T-helper 2 cell treated with Interferon-gamma antibody and Interleukin-4, amounts not matched to agents 5 μg/mL and 100 μg/mL, for 36 hours (primary cell): ENCODE measurements at places on chromosomes 11 and 22.

GRCh38 chr11:100925935-100926334 is 203.7 kb downstream of the PGR start:
- DNase-seq: no peak

- no peak for DNase-seq
Observed at GRCh38 chr11:17568944-17569343, 21.9 kb downstream of the OTOG start.

- DNase-seq: no peak
Observed at GRCh38 chr22:33062361-33062760, 4.2 kb upstream of the SYN3 start.

- DNase-seq: no peak
Observed at GRCh38 chr11:56716379-56716854, 17.5 kb downstream of the OR9G1 start.

DNA sequence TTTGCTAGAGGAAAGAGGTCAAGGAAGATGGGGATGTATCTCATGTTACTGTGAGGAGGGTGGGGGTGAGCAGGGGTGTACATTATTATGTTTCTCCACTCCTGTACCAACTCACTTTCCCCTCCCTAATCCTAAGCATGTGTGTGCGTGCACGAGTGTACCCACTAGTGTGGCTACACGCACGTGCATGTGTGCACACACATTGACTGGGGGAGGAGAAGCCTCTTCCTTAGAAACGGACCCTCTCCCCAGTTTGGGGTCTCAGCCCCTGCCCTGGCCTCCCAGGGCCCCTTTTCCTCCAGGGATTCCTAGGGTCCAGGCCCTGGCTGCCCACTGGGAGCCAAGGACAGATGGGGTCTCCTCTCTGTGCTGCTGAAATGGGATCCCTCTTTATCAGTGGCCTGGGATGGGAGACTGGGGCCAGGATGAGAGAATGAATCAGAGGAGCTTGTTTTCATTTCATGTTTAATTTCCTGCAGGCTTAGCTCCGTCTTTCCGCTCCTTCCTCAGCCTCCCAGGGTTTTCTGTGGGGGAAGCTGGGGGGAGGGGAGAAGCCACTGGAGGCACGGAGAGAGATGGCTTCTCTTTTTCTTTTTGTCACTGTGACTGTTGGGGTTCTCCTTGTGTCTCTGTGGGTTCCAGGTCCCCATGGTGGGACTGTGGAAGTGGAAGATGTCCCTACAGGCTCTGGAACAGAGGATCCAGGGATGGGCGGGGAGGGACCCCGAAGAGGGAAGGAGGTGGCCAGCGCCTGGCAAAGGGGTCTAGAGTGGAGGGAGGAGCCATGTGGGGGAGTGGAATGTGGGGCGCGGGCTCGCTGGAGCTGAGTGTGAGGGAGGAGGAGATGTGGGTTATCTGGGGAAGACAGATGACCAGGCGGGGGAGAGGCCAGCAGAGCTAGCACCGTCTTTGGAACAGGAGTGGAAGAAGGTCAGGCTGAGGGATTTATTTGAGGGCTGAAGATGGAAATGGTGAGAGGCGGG is 40.3 kb downstream of the ALX4 start:
- no peak for DNase-seq

- no peak for DNase-seq
Observed at GRCh38 chr11:66489636-66490035, 9.4 kb downstream of the DPP3 start.

- no peak for DNase-seq
Observed at GRCh38 chr11:45525393-45525792, 140.0 kb downstream of the CHST1 start.

- no peak for DNase-seq
Observed at GRCh38 chr11:19963697-19964387, 196.4 kb downstream of the DBX1 start.

- no peak for DNase-seq
Observed at GRCh38 chr22:34390400-34390799, 470.1 kb upstream of the LARGE1 start.

- DNase-seq: no peak
Observed at GRCh38 chr11:75308116-75308515, 43.3 kb downstream of the ARRB1 start.

- no peak for DNase-seq
Observed at GRCh38 chr11:116461789-116462188, 311.0 kb downstream of the BUD13 start.

DNA sequence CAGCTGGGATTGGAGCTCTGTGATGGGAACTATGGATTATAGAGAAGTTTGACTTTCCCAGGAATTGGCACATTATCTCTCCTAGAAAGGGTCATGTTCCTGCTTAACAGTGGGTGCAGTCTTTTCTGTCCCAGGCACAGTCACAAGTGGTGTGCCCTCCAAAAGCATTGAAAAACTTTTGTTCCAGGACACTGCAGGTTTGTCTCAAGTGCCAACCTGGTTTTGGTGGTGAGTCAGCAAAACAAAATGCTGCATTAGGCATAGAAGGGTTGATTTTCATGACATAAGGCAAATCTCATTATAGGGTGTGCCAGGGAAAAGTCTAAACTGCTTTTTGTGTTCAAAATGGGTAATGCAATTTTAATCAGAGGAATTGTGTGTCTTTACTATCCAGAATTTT is 4.9 kb downstream of the HTATIP2 start:
- no peak for DNase-seq

GRCh38 chr11:44515048-44515447 is 50.4 kb upstream of the CD82 start:
- DNase-seq: no peak

DNA sequence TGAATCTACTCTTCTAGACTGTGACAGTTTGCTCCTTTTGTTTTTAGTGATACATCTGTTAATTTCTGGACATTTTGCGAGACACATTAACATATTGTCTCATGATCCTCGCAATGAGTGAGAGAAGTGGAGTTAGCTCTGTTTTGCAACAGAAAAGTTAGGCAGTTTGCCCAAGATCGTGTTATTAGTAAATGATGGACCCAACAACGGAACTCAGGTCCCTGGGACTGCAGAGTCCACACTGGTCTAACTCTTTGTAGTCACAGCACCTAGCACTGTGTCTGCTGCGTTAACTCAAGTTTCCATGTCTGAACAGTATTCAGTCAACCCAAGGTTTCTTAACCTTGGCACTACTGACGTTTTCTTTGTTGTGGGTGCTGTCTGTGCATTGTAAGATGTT is 3.2 kb downstream of the DEPDC7 start:
- DNase-seq: no peak

GRCh38 chr11:36583667-36584066 is 10.6 kb upstream of the IFTAP start:
- no peak for DNase-seq

DNA sequence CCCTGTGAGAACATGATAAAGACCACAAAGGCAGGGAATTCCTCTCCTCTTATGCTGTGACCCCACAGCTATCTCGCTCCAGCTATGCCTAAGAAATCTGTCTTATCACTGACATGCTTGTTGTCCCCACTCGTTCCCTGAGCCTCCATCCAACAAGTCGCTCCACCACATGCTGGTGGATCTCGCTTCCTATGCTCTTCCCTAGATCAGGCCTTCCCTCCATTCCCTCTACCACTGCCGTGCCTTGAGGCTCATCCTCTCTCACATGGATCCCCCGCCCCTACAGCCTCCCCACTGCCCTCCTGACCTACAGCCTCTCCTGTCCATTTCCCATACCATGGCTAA is 1.4 kb upstream of the DGAT2 start:
- DNase-seq: no peak

DNA sequence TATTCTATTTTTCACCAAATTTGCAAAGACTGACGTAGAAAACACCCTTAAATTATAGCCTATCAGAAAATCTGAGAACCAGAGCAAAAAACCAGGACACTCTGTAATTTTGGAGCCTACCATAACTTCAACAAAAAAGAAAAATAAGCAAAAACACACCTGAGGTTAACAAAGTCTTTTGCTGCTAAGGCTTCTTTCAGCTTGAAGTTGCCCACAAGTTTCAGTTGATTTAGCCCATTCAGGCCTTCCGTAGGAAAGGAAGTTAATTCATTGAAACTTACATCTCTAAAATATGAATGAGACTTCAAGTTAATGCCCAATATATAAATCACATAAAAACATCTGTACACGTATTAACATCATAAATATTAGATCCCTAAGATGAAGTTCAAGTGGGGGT is 10.4 kb upstream of the CCDC34 start:
- DNase-seq: no peak

GRCh38 chr11:1496091-1496760 is 9.6 kb upstream of the MOB2 start:
- DNase-seq: no peak

GRCh38 chr22:28239941-28240340 is 320.9 kb upstream of the PITPNB start:
- DNase-seq: no peak

DNA sequence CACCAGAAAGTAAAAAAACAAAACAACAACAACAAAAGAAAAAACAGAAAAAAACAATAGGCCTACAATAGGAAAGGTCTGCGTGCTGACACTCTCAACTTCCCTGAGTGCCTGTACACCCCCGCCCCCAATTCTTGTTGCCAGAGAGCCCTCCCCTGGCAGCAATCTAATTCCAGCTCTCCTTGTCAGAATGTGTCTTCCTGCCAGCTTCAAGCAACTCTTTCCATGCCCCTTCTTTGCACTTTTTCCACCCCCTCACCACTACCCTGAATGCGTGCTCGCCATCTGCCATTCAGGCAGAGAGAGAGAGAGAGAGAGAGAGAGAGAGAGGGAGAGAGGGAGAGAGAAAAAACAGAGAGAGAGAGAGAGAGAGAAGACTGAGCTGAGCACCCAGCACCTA is 245.0 kb downstream of the KIRREL3 start:
- DNase-seq: no peak

DNA sequence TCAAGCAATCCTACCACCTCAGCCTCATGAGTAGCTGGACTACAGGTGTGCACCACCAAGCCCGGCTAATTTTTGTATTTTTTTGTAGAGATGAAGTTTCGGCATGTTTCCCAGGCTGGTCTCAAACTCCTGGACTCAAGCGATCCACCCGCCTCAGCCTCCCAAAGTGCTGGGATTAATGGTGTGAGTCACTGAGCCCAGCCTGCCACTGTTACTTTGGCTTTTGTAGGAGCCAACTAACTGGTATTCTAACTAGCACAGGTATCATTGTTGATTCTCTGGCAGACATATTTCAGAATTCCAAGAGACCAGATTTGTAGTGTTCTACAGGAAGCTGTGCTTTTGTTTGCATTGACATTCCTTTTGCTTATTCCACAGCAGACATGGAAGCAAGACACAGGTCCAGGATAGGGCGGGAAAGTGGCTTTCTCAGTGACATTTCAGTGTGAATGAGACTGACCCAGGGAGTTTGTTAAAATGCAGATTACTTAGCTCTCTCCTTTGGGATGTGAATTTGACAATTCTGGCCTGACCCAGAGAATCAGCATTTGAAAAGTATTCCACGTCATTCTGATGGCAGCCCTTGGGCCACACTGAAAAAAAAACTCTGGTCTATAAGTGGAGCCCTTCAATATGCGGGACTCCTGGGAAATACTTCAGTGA is 52.2 kb upstream of the PAX6 start:
- no peak for DNase-seq

DNA sequence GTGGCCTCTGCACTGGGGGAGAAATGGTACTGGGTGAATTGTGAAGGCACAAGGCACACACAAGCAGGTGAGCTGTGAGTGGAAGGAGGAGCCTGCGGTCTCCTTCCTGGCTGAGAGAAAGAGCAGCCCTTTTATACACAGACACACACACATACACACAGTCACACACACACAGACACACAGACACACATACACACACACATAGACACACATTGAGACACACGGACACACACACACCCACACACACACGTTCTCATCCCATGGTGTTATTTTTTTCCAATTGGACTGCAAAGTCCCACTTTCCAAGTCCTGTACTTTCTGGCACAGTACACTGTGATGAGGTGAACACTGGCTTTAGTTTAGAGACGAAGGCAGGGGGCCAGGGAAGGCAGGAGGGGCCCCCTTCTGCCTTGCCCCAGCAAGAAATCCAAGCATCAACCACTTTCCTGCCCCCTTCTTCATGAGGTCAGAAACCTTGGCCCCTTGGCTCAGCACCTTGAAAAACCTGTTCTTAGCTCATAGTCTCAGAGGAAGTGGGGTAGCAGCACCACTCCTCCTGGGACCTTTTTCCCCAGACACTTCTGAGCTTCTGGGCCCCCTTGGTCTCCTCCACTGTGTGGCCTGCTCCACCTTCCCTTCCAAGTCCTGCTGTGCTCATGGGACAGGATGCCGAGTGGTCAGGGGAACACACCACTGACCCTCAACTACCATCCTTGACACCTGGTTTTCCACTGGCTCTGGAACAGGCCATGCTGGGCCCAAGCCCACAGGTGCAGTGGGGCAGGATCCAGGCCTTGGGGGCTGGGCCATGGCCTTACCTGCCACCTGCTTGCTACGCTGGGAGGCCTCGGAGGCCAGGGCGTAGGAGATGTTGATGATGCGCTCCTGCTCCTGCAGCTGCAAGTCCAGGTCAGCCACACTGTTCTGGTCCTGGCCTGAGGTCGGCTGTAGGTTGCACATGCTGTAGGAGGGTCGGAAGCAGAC is 43.8 kb downstream of the C11orf58 start:
- DNase-seq: no peak

DNA sequence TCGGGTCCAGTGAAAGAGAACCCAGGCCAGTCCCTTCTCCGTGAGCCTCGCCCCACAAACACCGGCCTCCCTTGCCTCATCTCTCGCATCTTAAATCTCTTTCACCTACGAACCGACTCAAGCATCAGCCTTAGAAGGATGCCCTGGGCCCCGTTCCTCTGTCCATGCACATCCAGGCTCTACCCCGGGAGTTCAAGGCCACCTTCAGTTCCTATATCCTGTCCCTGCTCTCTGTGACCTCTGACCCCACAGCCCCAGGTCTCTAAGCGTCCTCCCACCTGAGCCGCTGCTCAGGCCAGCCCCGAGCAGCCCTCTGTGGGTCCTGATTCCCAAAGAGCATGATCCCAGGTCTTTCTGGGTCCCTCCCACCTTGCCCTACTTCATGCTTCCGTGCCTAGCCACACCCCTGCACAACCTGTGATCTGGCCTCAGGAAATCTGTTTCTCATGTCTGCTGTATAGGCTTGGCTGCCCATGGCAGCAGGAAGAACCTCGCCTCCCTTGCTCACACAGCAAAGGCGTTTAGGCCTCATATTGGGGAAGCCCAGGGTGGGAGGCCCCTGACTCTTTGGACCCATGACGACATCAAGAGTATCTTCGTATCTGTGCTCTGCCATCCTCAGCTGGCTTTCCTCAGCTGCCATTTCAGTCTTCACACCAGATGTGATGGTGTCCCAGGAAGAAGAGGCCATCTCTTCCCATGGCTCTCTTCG is 77.5 kb upstream of the SEPTIN5 start:
- DNase-seq: no peak

GRCh38 chr11:116972691-116973090 is 125.5 kb downstream of the SIK3 start:
- DNase-seq: no peak

GRCh38 chr11:36273110-36273509 is 16.1 kb downstream of the COMMD9 start:
- DNase-seq: no peak

GRCh38 chr11:127199306-127199801 is 198.8 kb upstream of the KIRREL3 start:
- no peak for DNase-seq
